Stimulated activated CD8-positive, alpha-beta memory T cell treated with anti-CD3 and anti-CD28 coated beads, Interleukin-7, amount 100 ng/mL, for 48 hours (primary cell): ENCODE measurements at places on chromosomes 4 and X.

GRCh38 chrX:18448416-18448815 is 23.0 kb downstream of the CDKL5 start:
- no peak for DNase-seq

DNA sequence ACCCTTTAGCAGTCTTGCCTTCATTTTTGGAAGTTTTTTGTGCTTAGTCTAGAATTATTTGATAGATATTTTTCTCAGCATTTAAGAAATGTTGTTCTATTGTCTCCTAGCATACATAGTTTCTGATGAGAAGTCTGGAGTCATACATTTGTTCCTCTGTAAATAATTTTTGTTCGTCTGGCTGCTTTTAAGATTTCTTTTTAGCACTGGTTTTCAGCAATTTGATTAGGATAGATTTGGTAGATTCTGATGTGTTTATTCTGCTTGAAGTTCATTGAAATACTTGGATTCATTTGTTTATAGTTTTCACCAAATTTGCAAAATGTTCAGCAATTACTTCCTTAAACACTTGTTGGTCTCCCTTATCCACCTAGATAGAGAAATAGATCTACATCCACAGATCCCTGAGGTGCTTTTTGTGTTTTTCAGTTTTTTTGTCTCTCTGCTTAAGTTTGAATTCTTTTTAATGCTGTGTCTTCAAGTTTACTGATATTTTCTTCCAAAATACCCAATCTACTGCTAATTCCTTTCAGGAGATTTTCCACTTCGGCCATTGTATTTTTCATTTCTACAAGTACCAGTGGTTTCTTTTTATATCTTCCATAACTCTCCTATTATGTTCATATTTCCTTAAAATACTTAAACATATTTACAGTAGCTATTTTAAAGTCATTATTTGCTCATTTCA is 64.9 kb downstream of the ABLIM2 start:
- DNase-seq, result no peak

DNA sequence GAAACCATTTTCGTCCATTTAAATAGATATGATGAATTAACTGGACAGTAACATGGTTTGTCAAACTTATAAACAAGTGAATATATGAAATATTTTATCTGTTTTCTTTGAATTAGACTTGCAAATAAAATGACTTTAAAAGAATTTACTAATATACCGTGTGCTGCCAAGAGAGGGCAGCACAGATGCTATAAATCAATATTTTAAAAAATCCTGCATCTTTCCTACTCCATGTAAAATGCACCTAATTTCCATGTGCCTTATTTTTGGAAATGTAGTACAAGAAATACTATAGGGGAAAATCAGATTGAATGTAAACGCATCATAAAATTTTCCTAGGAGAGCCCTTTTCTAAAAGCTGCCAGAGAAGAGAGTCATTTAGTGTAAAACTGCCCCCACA is 62.2 kb downstream of the PRKX start:
- DNase-seq, result no peak

DNA sequence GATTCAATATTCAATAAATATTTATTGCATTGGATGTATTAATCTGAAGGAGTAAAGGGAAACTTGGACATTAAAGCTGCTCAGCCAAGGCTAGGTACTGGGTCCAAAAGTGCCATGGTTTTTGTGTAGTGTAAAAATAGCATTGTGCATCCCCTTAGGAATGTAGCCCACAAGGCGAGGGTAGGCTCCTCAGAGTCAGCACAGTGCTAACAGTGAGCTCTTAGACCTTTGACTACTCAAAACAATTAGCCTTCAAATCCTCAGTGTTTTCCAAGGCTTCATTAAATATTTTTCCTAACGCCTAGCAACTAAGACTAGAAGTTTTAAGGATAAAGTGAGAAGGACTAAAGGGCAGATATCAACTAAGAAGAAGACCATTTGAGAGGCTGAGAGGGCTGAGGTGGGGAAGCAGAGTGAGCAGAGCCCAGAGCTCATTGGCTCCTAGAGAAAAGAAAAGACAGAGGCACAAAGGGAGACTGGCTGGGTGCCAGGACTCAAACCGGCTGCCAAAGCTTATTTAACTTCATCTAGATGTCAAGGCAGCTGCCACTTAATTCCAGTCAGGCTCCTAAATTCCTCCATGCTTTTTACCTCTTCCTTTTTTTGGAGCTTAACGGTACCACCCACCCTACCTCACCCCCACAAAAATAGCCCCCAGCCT is 17.0 kb downstream of the PRKG2 start:
- DNase-seq, result no peak
